Sigmoid colon (tissue), 7 donors: ENCODE measurements at places on chromosomes 5 and 9. TPM values are rescaled to one million over a fixed set of nuclear protein-coding genes. Genes with fewer than 3 reads are reported as not detected.

- DNase-seq, result no peak
Observed at GRCh38 chr5:6405591-6405990, 27.2 kb upstream of the MED10 start.

DNA sequence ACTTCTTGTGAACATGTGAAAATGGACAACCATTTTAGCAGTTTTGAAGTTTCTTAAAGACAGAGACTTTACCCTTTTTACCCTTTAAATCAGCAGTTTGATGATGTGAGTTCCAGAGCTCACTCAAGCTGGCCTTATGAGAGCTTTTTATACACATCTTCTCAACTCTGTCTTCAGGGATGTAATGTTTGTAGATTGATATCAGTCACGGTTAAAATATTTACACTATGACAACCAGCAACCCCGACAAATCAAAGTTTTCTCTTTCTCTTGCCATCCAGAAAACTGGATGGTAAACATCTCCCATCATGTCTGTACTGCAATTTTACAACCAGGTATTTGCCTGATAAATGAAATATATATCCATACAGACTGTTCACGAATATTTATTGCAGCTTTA, 233.4 kb upstream of the ST8SIA4 start:
- DNase-seq, result no peak

DNA sequence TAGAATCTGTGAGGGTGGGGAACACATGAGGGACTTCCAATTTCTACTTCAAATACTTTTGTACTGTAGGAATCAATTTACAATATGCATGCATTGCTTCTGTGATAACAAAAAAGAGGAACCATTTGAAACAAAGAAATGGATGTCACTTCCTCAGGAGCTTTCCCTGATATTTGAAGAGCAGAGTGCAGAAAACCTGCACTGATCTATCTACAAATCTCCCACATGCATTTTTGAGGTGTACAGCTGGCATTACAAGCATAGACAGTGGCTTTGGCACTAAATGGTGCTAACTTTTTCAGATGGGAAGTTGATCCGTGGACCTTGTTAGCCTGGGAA, 27.7 kb downstream of the YIPF5 start:
- no peak for DNase-seq

GRCh38 chr9:134655586-134656333, 14.2 kb downstream of the COL5A1 start:
- DNase-seq, result peak; percentile 60

DNA sequence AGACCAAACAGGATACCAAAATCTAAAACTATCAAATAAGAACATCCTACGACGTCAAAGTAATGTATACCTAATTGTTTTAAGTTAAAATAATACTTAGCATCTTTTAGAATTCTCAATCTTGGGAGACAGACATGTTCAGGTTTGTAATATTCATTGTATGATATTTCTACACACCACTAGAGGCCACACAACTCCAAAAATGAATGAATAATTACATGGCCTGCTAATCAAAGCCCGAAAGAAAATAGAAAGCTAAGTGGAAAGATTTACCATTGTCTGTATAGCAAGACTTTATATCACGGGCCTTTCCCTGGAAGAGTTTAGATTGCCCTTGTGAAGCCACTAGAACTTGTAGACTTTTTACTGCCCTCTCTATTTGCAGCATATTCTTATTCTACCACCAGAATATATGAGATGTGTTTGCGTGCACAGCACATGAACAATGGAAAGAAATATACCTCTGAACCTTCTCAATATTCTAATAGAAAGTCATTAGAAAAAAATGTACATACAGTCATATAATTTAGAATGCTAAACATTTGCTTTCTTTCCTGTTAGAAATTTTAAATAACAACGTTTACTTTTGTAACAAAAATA, 380.1 kb upstream of the NUDT12 start:
- DNase-seq, result no peak

The CNTNAP3B gene
- 65.9 TPM for total RNA-seq

The C9orf153 gene
- total RNA-seq, result not detected

The NIPSNAP3A gene
- 20.4 TPM for total RNA-seq

The CRAT gene
- total RNA-seq, result 58.8 TPM
